Body of pancreas (tissue), 4 donors: ENCODE measurements at places on chromosomes 16 and 17. TPM values are rescaled to one million over a fixed set of nuclear protein-coding genes. Genes with fewer than 3 reads are reported as not detected.
A peak's percentile ranks its signal among the peaks of the same experiment; 100 is the strongest.

Gene C1QBP
- 46.5 TPM for total RNA-seq

Gene ITGB3
- total RNA-seq = 2.1 TPM

Gene CPNE7
- total RNA-seq = 2.1 TPM

Gene HSF5
- total RNA-seq = not detected

Gene HES7
- not detected for total RNA-seq

Gene KRT27
- total RNA-seq = not detected

Gene TBC1D3G
- not detected for total RNA-seq

DNA sequence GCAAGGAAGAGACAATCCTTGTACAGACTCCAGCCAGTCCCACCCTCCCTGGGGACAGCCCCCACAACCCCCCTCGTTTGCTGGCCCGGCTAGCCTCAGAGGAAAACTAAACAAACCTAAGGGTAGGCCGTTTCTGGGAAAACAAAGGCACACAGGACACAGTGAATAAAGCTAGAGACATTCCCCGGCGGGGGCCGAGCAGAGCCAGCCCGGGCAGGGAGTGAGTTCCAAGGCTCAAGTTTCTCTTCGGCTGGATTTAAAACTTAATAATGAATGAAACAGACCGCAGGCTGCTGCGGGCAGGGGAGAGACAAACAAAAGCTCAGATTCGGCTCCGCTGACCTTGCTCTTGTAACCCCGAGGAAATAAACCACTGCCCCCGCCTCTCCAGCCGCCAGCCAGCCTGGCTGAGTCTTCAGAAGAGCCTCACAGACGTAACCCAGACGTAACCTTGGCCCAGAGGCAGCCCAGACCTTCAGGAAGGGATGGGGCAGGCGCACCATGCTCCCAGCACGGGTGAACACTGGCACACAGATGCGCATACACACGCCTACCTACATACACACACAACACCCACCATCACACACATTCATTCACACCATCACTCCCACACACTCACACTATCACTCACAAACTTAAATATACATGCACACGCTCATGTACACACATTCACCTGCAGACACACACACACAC is 216.0 kb downstream of the ZNF423 start:
- H3K4me3 ChIP-seq = no peak overlapping the region
- no peaks in the 10 kb centered on the region for H3K4me1 ChIP-seq
- H3K27me3 ChIP-seq = no peaks in the 10 kb centered on the region
- no peak for DNase-seq

DNA sequence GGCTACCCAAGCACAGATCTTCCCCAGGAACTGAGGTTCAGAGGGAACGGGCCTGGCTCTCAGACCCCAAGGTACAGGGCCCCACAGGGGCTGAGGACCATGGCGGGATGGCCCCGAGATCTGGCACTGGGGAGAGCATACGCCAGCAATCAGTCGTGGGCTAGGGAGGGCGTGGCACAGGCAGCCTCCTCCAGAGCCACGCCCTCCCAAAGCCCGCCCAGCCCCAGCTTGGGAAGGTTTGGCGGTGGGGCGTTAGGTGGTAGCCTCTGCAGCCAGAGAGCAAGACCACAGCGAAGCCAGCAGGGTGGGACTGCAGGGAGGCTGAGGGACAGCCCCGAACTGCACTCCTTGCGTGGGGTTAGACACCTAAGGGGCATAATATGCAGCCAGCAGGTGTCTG is 11.6 kb downstream of the WNT9B start:
- H3K4me3 ChIP-seq = no peak overlapping the region
- no peaks in the 10 kb centered on the region for H3K4me1 ChIP-seq
- H3K36me3 ChIP-seq = no peaks in the 10 kb centered on the region
- H3K27ac ChIP-seq = no peak overlapping the region
- DNase-seq = no peak

DNA sequence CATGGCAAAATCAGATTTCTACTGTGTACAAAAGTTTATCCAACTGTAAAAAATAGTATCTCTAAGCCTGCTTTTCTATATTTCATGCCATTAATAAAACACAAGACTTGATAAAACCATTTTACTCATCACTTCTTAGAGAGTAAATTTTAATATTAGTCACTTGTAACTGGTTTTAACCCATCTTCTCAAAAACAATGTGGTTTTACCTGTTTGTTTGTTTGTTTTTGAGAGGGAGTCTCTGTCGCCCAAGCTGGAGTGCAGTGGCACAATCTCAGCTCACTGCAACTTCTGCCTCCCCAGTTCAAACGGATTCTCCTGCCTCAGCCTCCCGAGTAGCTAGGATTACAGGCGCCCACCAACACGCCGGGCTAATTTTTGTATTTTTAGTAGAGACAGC is 32.1 kb downstream of the UBE2G1 start:
- no peak overlapping the region for H3K4me3 ChIP-seq
- H3K27ac ChIP-seq = no peak overlapping the region
- no peaks in the 10 kb centered on the region for H3K36me3 ChIP-seq
- no peak for DNase-seq
- H3K4me1 ChIP-seq = peaks cover 23% of the 10 kb centered on the region

GRCh38 chr17:7439462-7440112 is at the start of gene FGF11:
Gene FGF11, plus strand, starts transcription at chr17:7439512. Its CDS starts 109 bp downstream, at chr17:7439621.
- no peaks in the 10 kb centered on the region for H3K27me3 ChIP-seq
- no peak within 1 kb of the TSS for H3K27ac ChIP-seq
- H3K4me1 ChIP-seq = peaks cover 49% of the 10 kb centered on the region
- no peaks in the 10 kb centered on the region for H3K36me3 ChIP-seq
- no peak within 1 kb of the TSS for H3K4me3 ChIP-seq

DNA sequence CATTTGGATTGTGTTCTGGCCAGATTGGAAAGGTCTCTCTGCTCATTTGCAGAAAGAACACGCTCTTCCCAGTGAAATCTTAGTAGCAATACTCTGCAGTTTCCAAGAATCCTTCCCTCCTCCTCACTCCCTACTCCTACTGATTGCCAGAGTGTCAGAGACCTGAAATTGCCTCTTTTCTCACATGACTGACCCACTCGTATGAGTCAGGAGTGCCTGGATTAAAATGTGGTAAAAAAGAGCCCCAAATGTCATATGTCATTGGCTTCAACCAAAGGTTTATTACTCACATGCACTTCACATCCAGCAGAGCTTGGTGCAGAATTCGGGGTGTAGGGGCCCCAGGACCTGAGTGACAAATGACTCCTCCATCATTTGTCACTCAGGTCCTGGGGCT is 39.7 kb upstream of the IRX3 start:
- H3K4me1 ChIP-seq = no peaks in the 10 kb centered on the region
- H3K27me3 ChIP-seq = no peaks in the 10 kb centered on the region
- H3K36me3 ChIP-seq = no peaks in the 10 kb centered on the region
- no peak overlapping the region for H3K27ac ChIP-seq

DNA sequence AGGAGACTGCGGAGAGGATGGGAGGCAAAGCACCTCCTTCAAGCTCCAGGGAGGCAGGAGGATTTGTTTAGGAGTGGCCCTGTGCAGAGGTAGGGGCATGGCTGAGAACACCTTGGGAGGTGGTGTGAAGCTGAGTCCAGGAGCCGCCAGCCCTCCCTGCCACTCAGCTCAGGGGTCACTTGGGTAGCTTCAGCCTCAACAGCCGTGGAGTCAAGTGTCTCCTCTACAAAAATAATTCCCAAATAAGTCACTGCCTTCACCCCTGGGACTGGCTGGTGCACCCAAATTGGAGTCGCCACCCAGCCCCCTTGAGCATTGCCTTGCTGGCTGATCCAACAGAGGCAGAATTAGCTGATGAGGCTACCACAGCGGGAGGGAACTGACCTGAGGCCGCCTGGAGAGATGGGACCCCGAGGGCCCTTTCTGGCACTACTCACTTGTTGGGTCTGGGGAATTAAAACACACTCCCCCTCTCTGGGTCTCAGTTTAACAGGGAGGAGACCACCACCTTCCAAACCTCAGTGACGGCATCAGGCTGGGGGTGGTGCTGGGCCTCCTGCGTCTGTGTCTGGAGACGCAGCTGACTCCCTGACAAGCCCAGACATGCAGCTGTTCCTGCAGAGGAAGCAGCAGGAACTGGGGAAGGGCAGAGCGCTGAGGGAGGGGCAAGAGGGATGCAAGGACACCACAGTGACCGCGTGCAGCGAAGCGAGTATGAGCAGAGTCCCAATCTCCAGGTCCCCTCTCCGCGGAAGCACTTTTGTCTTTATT is 87.9 kb upstream of the TOB1 start:
- no peak for DNase-seq
- H3K36me3 ChIP-seq = no peaks in the 10 kb centered on the region
- H3K27me3 ChIP-seq = no peaks in the 10 kb centered on the region
- no peak overlapping the region for H3K27ac ChIP-seq
- peaks cover 53% of the 10 kb centered on the region for H3K4me1 ChIP-seq
- H3K4me3 ChIP-seq = no peak overlapping the region

DNA sequence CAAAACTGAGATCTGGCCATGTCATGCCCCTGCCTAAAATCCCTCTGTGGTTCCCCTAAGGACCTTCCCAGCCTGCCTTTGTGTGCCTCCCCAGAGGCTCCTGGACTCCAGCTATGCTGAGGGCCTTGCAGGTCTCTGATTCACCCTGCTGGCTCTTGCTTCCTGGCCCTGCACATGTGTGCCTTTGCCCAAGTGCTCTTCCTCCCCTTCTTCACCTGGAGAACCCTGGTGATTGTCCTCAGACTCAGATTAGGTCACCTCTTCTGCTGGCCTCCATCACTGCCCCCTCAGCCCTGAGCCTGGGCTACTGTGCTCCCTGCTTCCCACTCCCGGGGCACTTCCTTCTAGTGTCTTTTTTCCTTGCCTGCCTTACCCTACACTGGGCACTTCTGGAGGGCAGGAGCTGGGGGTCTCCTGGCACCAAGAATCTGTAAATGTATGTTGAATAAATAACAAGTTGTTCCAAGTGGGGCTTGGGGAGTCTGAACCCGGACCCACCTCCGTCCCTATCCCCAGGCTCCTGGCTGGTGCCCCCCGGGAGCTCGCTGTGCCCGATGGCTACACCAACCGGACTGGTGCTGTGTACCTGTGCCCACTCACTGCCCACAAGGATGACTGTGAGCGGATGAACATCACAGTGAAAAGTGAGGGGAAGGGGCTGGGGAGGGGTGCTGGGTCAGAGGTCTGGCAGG is 7.8 kb downstream of the ITGA3 start:
- H3K4me3 ChIP-seq = no peak overlapping the region
- no peak overlapping the region for H3K27ac ChIP-seq
- peaks cover 49% of the 10 kb centered on the region for H3K4me1 ChIP-seq

DNA sequence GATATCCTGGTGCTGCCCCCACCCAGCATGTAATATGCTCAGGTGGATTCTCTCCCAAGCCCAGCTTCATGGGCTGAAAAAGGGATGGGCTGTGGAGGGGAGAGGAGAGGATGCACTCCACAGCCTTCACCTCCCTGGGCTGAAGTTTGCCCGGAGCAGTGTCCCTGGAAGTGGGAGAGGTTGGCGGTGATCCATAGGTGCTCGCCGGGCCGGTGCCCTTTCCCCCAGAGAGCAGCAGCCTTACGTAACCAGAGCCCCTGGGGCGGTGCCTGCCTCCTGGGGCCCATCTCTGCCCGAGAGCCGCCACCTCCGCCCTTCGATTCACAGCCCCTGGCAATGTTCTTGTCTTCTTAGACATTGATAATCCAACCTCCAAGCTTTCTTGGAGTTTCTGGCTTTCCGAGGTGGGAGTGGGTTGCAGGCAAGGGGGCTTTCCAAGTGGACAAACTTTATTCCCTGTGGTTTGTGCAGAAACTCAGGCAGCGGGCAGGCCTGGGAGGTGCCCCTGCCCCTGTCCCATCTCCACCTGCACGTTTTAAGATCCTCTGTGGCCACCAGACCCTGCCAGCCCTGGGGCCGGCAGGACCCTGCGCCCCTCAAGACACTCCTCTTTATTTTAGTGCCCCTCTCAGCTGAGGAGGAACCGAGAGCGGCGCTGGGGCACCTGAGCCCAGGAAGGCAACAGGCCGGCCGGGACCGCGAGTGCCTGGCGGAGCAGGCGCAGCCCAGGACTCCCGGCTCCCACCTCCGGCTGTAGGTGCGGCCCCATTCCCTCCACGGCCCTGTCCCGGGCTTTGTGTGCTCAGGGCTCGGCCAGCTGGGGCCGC is 3.1 kb upstream of the WDR90 start:
- no peaks in the 10 kb centered on the region for H3K27me3 ChIP-seq
- DNase-seq = peak; percentile 69
- H3K4me3 ChIP-seq = no peak overlapping the region
- no peaks in the 10 kb centered on the region for H3K36me3 ChIP-seq
- peaks cover 89% of the 10 kb centered on the region for H3K4me1 ChIP-seq

GRCh38 chr17:55245986-55246385 is 18.8 kb upstream of the HLF start:
- no peak overlapping the region for H3K4me3 ChIP-seq
- H3K27me3 ChIP-seq = no peaks in the 10 kb centered on the region
